Cortex of kidney (tissue), 1 donor: ENCODE measurements at places on chromosomes 12 and 14.

GRCh38 chr14:104593241-104593701 lies 11.3 kb downstream of the TMEM179 start:
- DNase-seq: no peak

- DNase-seq: no peak
Observed at GRCh38 chr12:105570944-105571343, 240.5 kb downstream of the C12orf75 start.

- DNase-seq: no peak
Observed at GRCh38 chr14:22557846-22558220, 31.2 kb downstream of the DAD1 start.

- DNase-seq: no peak
Observed at GRCh38 chr12:25386831-25387731, 136.4 kb upstream of the KRAS start.

DNA sequence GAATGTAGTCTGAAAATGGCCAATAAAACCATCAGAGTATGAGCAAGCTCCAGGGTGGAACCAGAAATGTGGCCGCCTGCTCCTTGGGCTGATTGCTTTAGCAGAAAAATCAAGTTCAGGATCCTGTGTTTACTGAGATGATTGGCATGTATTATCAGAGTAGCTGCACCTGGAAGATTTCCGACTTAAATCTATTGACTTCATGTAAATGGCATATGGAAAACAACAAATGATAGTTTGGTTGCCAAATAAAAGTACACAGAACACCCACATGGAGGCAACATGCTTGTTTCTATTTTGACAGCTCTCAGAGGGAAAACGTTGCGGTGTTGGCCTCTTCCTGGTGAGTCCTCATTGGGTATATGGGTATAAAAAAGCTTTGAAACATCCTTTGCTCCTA lies 31.3 kb downstream of the SOCS2 start:
- no peak for DNase-seq

- DNase-seq: no peak
Observed at GRCh38 chr12:89980236-89980635, 271.6 kb upstream of the ATP2B1 start.

DNA sequence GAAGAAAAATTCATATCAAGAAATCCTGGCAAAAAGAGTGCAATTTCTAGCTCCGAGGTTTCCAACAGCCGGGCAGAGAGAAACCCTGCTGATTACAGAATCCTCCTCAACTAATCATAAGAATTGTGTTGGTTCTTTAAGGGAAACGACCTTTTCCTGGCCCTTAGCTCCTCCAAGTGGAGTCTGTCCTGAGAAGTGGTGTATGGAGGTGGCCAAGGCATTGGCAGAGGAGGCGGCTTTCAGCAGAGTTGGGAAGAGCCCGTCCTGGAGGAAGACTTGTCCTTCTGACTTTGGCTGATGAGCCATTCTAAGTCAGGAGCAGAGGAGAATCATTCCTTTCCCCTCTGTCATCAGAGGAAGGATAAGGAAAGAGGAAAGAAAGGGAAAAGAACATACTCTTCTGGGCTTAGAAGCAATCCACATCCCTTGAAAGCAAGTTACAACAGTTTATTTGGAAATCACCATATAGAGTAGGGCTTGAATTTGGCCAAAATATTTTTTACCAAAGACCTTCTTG lies 46.5 kb upstream of the PTCSC3 start:
- no peak for DNase-seq

- no peak for DNase-seq
Observed at GRCh38 chr12:46233423-46233822, 35.4 kb downstream of the SLC38A1 start.

DNA sequence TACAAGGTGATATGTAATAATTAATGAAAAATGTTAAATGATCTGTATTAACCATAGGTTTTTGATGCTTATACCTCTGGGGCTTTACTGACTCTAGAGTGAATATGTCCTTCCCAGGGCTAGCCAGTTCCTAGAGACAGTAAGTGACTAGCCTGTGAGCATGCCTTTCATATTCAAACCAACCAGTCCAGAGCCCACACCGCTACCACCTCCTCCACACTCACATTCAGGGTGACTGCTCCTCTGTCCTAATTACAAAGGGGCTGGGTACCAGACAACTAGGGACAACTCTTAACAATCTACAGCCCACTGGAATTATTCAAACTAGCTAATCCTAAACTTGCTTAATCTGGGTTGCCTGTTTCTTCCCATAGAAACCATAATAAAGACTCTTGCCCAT lies 49.0 kb downstream of the RALGAPA1 start:
- DNase-seq: no peak

DNA sequence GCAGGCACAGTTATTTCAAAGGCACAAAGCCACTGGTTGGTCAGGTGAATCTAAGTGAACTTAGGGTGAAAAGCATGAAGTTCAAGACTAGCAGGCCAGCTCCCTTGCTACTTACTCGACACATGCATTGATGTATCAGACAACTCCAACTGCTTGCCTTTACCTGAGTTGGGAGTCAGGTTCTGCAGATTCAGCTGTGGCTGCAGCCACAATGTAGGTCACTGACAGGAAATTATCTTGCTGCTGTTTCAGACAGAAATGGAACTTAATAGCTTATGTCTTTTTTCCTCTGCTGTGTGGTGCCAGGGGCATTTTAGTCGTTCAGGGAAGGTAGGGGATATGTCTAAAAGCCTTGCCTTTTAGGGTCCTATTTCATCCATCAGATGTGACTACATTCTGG lies 125.6 kb upstream of the RPH3A start:
- DNase-seq: no peak

GRCh38 chr12:5758347-5758746 lies 186.7 kb downstream of the ANO2 start:
- DNase-seq: no peak

DNA sequence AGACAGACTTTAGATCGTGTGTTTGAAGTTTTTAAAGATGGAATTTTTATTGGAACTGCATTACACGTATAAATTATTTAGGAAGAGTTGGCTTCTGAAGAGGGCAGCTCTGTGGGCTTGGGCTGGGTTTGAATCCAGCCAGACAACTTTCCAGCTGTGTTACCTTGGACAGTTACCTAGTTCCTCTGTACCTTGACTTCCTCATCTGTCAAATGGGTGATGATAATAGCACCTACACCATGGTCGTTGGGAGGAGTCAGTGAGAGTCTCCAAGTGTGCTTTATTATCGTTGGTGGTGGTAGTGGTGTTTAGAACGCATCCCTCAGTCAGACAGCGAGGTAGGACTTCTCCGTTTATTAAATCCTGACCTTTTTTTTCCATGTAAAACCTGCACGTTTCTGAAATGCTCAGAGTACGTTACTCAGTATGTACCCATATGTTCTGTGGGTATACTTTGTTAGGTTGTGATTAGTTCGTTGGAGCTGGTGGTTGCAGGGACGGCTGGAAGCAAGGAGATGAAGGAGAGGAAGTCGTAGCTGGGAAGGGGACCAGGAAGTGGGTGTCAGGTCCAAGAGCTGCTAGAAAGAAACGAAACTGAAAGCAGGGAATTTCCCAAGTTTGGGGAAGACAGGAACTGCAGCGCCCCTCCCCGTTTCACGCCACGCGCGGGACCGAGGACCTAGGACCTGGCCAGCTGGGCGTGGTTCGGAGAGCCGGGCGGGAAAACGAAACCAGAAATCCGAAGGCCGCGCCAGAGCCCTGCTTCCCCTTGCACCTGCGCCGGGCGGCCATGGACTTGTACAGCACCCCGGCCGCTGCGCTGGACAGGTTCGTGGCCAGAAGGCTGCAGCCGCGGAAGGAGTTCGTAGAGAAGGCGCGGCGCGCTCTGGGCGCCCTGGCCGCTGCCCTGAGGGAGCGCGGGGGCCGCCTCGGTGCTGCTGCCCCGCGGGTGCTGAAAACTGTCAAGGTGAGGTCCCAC lies at the start of gene OAS3:
OAS3 (plus strand) TSS at position 734 of the 979 bp plus-strand sequence; CDS start at position 791, 57 bp downstream.
- DNase-seq: no peak

GRCh38 chr12:96462571-96463280 lies 26.7 kb upstream of the CFAP54 start:
- no peak for DNase-seq

DNA sequence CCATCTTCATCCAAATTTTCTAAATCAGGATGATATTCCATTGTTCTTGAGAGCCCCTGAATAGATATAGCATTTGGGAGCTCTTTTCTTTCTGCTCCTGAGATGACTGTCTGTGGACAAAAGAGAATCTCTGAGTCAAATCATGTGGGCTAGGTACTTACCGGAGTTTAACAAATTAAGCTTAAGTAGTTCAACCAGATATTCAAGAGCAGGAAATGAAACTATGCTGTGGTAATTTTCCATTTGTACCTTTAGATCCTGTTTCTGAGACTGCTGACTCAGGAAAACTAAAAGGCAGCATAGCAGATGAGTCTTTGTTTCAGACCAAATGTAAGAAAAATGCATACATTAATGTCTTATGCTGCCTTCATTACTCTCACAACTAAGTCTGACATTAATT lies at the start of gene CLEC7A:
CLEC7A (minus strand) TSS at position 158 of the 400 bp plus-strand sequence; CDS start at position 41, 117 bp downstream.
- DNase-seq: no peak

DNA sequence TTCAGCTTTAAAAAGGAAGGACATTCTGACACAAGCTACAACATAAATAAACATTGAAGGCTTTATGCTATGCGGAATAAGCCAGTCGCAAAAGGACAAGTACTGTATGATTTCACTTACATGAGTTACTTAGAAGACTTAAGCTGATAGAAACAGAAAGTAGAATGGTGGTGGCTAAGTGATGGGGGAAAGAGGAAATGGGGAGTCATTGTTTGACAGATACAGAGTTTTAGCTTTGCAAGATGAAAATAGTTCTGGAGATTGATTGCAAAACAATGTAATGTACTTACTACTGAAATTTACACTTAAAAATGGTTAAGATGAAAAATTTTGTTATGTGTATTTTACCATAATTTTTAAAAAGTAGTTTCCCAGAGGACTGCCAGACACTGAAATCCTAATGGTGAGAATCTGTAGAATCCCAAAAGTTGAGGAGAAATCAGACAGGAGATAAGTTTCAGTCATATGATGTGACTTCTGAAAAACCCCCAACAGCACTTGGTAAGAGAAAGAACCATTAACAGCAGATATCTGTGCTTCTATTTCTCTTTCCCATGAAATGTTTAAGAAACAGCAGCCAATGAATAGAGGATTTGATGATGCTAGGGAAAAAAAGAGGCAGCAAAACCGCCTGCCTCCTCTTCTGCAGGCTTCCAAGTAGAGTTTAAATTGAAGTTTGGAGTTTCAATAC lies 16.6 kb upstream of the CLEC2A start:
- DNase-seq: no peak

- DNase-seq: no peak
Observed at GRCh38 chr12:53345486-53346188, 9.5 kb upstream of the SP7 start.

- no peak for DNase-seq
Observed at GRCh38 chr14:61545726-61546455, 149.4 kb upstream of the HIF1A start.

DNA sequence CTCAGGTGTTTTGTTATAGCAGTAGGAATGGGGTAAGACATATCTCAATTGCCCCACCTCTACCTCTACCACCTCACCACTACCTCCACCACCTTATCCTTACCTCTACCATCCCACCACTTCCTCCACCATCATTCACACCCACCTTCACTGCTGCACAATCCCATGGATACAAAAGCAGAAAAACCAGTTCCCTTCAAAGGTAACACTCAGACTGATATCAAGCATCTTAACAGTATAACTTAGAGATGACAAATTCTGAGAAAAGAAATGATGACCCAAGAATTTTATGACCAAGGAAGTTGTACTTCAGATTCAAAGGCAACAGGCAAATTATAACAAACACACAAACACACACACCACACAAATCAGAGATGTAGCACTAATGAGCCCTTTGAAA lies 189.4 kb downstream of the NUAK1 start:
- DNase-seq: no peak

DNA sequence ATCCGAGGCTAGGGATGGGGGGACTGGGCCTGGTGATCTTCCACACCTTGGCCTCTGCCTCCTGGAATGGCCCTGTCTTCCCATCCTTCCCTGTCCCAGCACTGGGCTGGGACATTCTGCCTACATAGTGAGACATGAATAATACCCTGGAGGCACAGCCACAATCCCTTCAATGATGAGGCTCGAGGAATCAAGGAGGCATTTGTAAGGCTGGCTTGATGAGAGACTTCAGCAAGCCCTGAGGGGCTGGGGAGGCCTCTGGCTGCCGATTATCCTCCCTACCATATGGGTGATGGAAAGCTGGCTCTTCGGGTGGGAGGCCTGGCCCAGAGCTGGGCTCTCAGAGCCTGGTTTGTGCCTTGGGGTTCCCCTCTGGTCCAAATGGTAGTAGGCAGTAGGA lies 92.5 kb downstream of the CALM1 start:
- DNase-seq: no peak

DNA sequence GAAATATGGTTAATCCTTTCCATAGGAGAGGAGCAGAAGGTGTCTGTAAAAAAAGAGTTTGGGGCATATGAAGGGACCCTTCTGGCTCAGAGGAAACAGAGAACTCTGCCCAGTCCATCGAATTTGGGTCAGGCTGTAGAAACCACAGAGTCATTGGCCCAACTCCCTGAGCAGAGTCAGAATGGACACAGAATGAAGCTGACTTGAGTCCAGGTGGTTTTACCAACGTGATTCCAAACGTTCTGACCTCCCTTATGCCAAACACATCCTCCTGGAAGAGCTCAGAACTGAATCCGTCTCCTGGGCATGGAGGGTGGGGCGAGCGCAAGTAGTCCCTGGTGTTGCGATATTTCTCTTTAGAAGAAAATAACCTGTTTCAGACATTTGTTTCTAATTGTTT lies 138.8 kb downstream of the DAD1 start:
- no peak for DNase-seq

DNA sequence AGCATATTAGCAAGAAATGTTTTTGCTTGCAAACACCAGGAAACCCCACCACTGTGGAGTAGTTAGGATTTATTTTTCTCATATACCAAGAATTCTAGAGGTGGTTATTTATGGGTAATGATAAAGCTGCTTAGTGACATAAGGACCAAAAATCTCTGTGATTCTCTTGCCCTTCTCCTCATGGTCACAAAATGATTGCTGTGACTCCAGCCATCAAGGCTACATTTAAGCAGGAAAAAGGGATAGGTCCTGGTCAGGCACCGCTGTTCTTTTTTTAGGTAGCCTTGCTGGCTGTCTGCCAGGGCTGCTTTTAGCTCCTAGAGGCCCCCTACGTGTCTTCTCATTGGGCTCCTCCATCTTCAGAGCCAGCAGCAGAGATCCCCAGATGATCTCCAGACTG lies 104.2 kb downstream of the AACS start:
- DNase-seq: no peak

- DNase-seq: no peak
Observed at GRCh38 chr14:101446387-101446969, 114.8 kb upstream of the DIO3 start.

DNA sequence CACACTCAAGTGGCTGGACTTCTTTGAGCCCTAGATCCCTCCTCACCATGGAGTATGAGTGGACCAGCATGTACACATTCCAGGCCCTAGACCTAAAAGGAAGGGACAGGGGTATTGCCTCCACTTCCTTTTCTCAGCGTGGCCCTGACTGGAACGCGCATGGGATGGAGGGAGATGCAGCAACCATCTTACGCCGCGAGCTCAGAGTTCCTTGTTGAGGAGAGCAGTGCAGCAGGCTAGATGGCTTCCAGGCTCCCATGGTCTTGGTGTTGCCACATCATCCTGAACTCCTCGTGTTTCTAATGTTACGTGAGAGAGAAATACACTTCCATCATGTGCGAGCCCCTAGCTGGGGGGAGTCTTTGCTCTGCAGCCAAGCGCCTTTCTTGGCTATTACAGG lies 61.8 kb upstream of the DIO3 start:
- no peak for DNase-seq

- no peak for DNase-seq
Observed at GRCh38 chr12:123384318-123384993, 524 bp downstream of the KMT5A start.

- DNase-seq: no peak
Observed at GRCh38 chr12:108205864-108206263, 76.8 kb downstream of the WSCD2 start.

- no peak for DNase-seq
Observed at GRCh38 chr12:107441665-107442300, 243.8 kb upstream of the PWP1 start.
